ENCODE measurements at places on chromosomes 4 and X.

DNA sequence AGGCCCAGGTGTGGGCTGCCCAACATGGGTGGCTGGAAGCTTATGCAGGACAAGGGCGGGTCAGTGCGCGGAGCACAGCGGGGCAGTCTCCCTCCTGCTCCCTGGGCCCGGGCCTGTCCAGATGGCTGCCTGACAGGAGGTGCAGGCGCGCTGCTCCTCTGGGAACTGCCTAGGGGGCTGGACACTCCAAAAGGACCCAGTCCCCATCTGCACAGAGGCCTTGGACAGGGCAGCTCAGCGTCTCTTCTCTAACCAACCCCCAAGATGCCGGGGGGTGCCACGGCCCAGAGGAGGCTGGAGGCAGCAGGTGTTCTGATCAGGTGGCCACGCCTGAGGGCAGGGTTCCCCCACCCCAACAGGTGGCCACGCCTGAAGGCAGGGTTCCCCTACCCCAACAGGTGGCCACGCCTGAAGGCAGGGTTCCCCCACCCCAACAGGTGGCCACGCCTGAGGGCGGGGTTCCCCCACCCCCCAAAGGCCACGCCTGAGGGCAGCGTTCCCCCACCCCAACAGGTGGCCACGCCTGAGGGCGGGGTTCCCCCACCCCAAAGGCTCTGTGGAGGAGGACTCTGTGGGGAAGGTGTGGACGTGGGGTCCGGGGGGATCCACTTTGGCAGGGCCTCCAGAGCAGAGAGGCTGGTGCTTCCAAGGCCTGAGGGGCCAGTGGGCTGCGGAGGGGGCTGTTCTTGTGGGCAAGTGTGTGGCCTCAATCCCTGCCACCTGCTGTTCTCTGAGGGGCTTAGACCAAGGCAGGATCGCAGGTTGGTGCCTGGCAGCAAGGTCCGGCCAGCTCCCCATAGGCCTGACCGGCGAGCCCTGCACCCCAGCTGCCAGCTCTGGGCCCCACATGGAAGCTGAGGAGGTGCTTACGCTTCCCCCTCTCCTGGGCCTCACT is 36.1 kb downstream of the CPLX1 start:
- DNase-seq, result no peak

GRCh38 chr4:30620711-30621110 is 99.5 kb upstream of the PCDH7 start:
- no peak for DNase-seq

- no peak for DNase-seq
Measured at GRCh38 chr4:121679267-121679666, 17.5 kb downstream of the ANXA5 start.

GRCh38 chr4:16883806-16884205 is 14.6 kb downstream of the LDB2 start:
- DNase-seq, result no peak

DNA sequence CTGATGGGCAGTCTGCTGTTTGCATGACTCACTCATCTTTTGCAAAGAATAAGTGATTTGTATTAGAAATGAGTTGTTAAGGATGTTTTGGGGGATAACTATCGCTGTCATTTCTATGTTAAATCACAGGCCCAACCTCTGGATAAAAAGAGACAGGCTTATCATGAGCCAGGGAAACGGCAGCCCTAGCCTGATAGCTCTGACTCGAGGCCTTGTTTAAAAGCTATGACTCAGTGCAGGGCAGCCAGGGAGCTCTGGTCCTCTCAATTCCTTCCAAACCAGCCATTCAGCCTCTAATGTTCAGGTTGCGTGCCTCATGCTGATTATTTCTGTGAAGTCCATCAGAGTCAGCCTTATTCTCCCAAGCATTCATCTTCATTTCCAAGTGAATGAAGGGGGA is 305.9 kb upstream of the HAND2 start:
- no peak for DNase-seq

DNA sequence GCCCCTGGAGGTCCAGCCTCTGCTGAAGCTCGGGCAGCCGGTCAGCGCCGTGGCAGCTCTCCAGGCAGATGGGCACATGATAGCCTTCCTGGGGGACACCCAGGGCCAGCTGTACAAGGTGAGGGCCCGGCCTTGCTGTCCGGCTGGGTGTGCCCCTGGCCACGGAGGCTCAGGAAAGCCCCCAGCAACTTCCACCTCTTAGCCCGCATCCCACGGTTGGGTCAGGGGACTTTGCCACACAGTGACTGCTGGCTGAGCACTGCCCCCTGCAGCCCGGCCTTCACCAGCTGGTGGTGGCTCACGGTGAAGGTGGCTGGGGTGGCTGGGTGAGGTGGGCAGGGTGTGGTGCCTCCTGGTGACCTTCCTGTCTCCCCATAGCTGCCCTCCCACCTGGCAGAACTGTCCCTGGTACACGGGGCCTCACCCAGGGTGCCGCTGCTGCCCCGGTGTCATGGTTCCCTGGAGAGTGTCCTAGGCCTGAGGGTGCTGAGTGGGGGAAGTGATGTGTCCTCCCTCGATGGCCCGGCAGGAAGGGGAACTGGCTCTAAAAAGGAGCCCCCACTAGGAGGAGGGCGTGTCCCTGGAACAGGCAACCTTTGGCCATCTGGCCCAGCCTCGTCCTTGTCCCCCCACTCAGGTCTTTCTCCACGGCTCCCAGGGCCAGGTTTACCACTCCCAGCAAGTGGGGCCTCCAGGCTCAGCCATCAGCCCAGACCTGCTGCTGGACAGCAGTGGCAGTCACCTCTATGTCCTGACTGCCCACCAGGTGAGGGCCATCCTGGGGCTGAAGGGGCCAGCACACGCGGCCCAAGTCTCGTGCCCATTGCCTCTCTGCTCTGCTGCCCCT is 4.5 kb downstream of the PLXNB3 start:
- DNase-seq, result no peak

DNA sequence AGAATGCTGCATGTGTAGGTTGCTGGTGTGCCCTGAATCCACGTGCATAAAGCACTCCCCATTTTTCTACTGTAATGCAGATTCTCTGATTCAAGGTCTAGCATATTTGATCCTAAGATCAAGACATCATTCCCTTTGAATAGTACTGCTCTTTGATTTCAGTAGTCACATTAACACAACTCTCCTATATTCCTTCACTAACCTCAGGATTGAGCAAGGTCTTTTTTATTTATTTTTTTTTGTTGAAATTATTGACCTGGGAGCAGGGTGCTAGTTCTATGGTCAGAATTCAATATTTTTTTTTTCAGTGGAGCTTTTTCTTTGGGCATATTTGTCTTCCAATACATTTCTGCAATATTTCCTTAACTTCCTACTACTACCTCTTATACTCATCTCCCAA is 245.7 kb downstream of the RBMX2 start:
- no peak for DNase-seq

- DNase-seq, result no peak
Measured at GRCh38 chrX:23752740-23753415, 9.8 kb upstream of the ACOT9 start.

DNA sequence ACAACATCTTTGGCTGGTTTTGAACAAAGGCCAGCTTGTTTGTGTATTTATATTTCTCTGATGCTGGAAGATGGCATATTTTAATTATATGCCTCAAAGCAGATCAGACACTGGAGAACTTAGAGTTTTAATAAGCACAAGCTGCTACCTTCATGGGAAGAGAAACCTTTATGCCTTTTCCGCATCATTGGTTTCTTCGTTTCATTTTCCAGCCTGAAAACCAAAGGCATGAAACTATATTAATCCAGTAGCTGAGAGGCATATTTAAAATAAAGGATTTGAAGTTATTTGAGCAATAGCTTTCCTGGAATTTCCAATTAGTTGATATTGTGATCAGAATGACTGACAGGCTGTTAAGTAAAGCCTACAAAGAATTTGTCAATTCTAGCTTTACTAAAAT is 141.0 kb downstream of the ARHGAP24 start:
- DNase-seq, result no peak

- DNase-seq, result no peak
Measured at GRCh38 chrX:31314921-31315320, 243.1 kb upstream of the FTHL17 start.

DNA sequence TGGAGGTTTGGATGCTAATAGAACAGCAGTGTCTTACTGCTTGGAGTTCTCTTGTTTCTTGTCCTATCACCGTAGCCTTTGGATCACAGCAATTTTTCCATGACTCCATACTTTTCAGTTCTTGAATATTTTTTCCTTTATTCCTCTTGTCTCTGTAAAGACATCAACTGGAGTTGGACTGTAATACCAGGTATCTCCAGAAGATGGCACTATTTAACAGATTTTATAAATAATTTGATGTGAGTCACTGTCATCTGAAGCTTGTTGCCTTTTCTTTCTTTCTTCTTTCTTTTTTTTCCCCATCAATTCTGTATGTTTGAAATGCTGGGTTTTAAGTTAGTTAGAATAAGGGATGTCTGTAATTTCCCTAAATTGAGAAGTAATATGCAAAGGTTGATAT is 24.1 kb downstream of the HPRT1 start:
- DNase-seq, result peak; percentile 1

- DNase-seq, result no peak
Measured at GRCh38 chr4:158769175-158769921, 522 bp downstream of the FNIP2 start.

- DNase-seq, result no peak
Measured at GRCh38 chrX:88425739-88426138, 321.3 kb upstream of the CPXCR1 start.

- no peak for DNase-seq
Measured at GRCh38 chrX:37078434-37078703, 70.2 kb downstream of the FAM47C start.

DNA sequence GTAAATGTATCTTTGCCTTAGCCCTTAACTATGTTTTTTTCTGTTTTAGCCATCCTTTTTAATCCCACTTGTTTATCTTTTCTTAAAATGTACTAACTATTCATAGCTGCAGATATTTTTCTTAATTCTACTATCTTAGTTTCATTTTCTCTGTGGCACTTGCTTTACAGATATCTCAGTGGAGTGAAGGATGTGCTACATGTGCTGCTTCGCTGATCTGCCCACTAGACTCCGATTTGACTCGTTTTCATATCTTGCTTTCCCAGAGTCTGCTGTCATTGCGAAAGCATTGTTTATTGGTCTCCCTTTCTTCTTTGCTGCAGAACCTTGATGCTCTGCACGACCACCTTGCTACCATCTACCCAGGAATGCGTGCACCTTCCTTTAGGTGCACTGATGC is 30.6 kb downstream of the GUCY1B1 start:
- DNase-seq, result no peak

DNA sequence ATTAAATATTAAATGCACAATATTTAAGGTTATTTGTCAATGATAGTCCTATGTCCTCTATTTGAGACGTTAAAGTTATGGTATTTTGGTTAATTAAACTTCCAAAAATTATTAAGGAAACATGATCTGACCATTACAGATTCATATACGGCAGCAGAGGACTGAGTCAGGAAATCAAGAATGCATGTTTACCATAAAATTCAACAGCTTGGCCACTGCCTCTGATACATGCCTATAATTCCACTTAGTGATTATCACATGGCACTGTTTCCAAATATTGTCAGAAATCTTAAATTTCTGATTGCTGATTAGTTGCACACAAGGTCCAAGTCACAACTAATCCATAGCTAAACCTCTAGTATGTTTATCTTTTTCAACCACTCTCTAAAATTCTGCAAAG is 232.2 kb upstream of the UGT8 start:
- no peak for DNase-seq

DNA sequence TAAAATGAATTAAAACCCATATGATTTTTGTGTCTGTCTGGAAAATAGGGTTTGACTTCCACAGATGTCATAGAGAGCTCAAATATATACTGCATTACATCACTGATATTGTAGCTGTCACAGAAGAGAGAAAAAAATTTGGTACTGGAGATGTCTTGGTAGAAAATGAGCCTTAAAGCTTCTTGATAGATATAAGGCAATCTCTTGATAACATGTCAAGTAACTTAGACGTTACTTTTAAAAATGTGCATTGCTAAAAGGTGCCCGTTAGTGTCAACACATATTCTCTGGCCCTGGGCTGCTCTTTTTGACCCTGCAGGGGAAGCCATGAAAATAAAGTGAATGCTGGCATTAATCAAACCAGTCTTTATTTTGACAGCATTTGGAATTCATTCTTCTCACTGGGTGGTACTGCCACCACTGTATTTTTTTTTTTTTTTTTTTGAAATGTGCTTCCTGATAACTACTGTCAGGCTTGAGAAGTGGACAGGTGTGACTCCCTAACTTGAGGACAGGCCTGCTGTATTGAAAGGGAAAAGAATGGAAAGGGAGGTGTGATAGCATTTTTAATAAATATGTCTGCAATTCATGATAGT is 53.0 kb upstream of the RAPGEF2 start:
- DNase-seq, result peak; percentile 17

GRCh38 chrX:2404776-2405175 is 96.0 kb downstream of the DHRSX start:
- no peak for DNase-seq
